ENCODE measurements at places on chromosomes 6 and 20. TPM values are rescaled to one million over a fixed set of nuclear protein-coding genes. Genes with fewer than 3 reads are reported as not detected.

Gene FOXC1
- polyA plus RNA-seq = 4.7 TPM

Gene SLC17A1
- 3.9 TPM for polyA plus RNA-seq

GRCh38 chr20:63791497-63792156 is 39.4 kb downstream of the ZBTB46 start:
- no peaks in the 10 kb centered on the region for H3K36me3 ChIP-seq
- H3K4me3 ChIP-seq = no peak overlapping the region
- no peaks in the 10 kb centered on the region for H3K27me3 ChIP-seq
- H3K4me1 ChIP-seq = peaks cover 25% of the 10 kb centered on the region
- peak; percentile 67 for DNase-seq

Gene TPBG
- polyA plus RNA-seq = 10.4 TPM

- no peaks in the 10 kb centered on the region for H3K36me3 ChIP-seq
- DNase-seq = no peak
- no peaks in the 10 kb centered on the region for H3K4me1 ChIP-seq
- H3K27me3 ChIP-seq = no peaks in the 10 kb centered on the region
- H3K27ac ChIP-seq = no peak overlapping the region
These were observed 64.8 kb upstream of the NRSN1 start for GRCh38 chr6:24060982-24061754.

DNA sequence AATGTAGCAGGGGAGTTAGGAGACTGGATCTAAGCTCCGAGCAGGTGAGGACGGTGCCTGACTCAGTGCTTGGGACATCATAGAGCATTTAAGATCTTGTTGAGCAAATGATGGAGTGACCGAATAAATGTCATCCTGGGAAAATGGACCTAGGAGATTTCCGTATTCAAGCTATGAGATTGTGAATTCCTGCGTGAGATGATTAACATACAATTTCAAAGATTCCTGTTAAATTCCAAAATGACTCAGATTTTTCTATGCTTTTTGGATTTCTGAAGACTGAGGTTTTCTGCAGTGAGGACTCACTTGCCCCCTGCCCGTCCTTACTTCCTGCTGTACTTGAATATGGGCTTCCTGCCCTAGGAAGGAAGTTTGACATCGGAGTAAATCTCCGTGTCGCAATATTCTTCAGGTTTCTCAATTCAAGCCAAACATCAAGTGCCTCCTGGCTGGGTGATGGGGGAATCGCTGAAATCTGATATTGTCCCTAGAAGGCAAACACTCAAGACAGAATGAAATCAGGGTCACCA is 5.2 kb downstream of the SYTL3 start:
- DNase-seq = no peak
- H3K4me1 ChIP-seq = no peaks in the 10 kb centered on the region
- H3K27me3 ChIP-seq = no peaks in the 10 kb centered on the region
- no peak overlapping the region for H3K27ac ChIP-seq
- no peaks in the 10 kb centered on the region for H3K36me3 ChIP-seq

DNA sequence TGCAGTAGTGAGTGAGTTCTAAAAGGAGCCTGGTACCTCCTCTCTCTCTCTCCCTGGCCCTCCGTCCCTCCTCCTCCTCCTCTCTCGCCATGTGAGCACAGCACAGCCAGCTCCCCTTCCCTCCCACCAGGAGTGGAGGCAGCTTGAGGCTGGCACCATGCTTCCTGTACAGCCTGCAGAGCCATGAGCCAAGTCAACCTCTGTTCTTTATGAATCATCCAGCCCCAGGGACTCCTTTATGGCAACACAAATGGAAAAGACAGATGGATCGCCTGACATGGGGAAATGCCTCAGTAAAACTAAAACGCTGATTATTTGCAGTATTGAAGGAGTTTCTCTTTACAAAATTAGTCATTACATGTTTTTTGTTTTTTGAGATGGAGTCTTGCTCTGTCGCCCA is 233.7 kb upstream of the ARID1B start:
- DNase-seq = no peak
- H3K4me3 ChIP-seq = no peak overlapping the region
- H3K27ac ChIP-seq = no peak overlapping the region
- no peaks in the 10 kb centered on the region for H3K4me1 ChIP-seq
- H3K27me3 ChIP-seq = no peaks in the 10 kb centered on the region

Gene HIVEP2
- 4.7 TPM for polyA plus RNA-seq

GRCh38 chr6:40555092-40555491 is 32.1 kb downstream of the LRFN2 start:
- H3K4me1 ChIP-seq = no peaks in the 10 kb centered on the region
- no peak for DNase-seq
- H3K36me3 ChIP-seq = no peaks in the 10 kb centered on the region
- H3K27me3 ChIP-seq = no peaks in the 10 kb centered on the region
- no peak overlapping the region for H3K4me3 ChIP-seq

- H3K27me3 ChIP-seq = no peaks in the 10 kb centered on the region
- H3K36me3 ChIP-seq = no peaks in the 10 kb centered on the region
- no peak overlapping the region for H3K27ac ChIP-seq
These were observed 912 bp downstream of the SNRNP48 start for GRCh38 chr6:7590918-7591302.

DNA sequence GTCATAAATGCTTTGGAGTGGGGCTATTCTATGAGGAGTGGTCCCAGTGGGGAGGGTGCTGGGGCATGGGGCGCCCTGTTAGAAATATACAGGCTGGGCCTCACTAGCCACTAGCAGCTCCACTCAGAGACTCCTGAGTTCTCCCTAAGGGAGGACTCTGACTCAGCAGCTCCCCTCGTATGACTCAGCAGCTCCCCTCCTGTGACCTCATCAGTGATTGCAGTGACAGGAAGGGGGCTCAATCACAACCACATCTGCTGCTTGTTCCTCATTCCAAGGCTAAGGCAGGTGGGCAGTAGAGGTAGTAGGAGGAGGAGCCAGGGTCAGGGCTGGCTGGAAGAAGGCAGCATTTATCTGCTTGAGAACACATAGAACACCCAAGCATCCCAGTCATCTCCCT is 73.7 kb downstream of the PRND start:
- H3K4me1 ChIP-seq = no peaks in the 10 kb centered on the region
- no peaks in the 10 kb centered on the region for H3K27me3 ChIP-seq
- H3K27ac ChIP-seq = no peak overlapping the region
- H3K36me3 ChIP-seq = no peaks in the 10 kb centered on the region

DNA sequence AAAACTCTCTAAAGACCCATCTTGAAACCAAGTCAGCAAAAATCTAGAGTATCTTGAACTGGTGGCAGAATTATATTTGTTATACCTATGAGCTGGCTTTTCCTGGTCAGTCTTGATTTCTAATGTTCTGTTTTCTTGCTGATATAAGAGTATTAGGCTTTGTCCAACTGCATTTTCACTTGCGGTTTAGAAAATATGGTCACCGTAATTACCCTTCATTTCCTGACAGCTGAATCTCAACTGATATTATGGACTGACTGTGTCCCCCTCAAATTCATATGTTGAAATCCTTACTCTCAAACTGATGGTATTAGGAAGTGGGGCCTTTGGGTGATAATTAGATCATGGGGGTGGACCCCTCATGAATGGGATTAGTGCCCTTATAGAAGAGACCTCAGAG is 72.1 kb downstream of the TXLNB start:
- no peak overlapping the region for H3K4me3 ChIP-seq
- H3K36me3 ChIP-seq = no peaks in the 10 kb centered on the region
- peak overlapping the region; percentile 21 for H3K27ac ChIP-seq
- DNase-seq = no peak

DNA sequence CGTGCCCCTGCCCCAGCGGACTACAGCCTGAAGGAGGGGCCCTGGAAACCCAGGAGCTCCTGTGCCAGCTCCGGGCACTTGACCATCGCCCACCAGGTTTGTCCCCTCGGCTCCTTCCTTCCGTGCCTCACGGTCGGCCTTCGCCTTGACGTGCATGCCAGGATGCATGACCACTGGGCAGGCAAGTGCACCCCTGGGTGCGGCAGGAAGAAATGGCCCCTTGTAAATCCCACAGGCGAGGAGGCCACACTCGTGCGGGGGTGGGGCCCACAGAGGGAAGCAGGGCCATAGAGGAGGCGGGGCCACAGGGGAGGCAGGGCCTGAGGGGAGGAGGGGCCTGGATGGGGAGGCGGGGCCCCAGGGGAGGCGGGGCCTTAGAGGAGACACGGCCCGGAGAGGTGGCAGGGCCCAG is 81.7 kb downstream of the YTHDF1 start:
- no peaks in the 10 kb centered on the region for H3K4me1 ChIP-seq
- no peaks in the 10 kb centered on the region for H3K27me3 ChIP-seq
- H3K4me3 ChIP-seq = no peak overlapping the region
- peak; percentile 59 for DNase-seq
- no peak overlapping the region for H3K27ac ChIP-seq
- H3K36me3 ChIP-seq = no peaks in the 10 kb centered on the region

DNA sequence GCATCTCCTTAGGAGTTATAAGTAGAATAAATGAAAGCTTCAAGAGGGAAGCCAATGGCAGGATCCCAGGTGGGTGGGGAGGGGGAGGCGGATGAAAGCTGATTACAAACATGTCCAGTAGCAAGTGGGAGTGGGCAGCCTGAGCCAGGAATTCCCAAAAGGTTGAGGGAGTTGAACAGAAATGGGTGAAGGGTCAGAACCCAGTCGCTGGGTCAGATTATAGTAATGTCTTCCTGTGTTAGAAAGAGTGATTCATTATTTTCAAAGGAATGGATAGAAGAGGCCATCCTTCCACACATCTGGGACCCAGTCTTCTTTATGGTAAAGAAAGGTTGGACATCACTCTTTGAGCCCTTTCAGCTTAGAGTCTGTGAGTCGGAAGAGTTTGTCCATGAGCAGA is 41.0 kb upstream of the FAM50B start:
- H3K27me3 ChIP-seq = no peaks in the 10 kb centered on the region
- H3K4me1 ChIP-seq = peaks cover 31% of the 10 kb centered on the region
- no peak overlapping the region for H3K4me3 ChIP-seq
- no peaks in the 10 kb centered on the region for H3K36me3 ChIP-seq

GRCh38 chr6:139295901-139296300 is 4.1 kb upstream of the TXLNB start:
- H3K27ac ChIP-seq = no peak overlapping the region
- H3K36me3 ChIP-seq = no peaks in the 10 kb centered on the region
- H3K27me3 ChIP-seq = no peaks in the 10 kb centered on the region
- peaks cover 9% of the 10 kb centered on the region for H3K4me1 ChIP-seq
- no peak overlapping the region for H3K4me3 ChIP-seq
- DNase-seq = no peak

Gene SLC32A1
- 0.96 TPM for polyA plus RNA-seq

- no peak overlapping the region for H3K27ac ChIP-seq
- no peaks in the 10 kb centered on the region for H3K27me3 ChIP-seq
- no peak overlapping the region for H3K4me3 ChIP-seq
- no peak for DNase-seq
- H3K4me1 ChIP-seq = peaks cover 6% of the 10 kb centered on the region
These were observed 112.8 kb upstream of the ARMC2 start for GRCh38 chr6:108735310-108736001.

GRCh38 chr6:4553387-4553786 is 222.8 kb upstream of the CDYL start:
- H3K27ac ChIP-seq = no peak overlapping the region
- no peak overlapping the region for H3K4me3 ChIP-seq
- H3K36me3 ChIP-seq = no peaks in the 10 kb centered on the region
- no peak for DNase-seq
- no peaks in the 10 kb centered on the region for H3K4me1 ChIP-seq

DNA sequence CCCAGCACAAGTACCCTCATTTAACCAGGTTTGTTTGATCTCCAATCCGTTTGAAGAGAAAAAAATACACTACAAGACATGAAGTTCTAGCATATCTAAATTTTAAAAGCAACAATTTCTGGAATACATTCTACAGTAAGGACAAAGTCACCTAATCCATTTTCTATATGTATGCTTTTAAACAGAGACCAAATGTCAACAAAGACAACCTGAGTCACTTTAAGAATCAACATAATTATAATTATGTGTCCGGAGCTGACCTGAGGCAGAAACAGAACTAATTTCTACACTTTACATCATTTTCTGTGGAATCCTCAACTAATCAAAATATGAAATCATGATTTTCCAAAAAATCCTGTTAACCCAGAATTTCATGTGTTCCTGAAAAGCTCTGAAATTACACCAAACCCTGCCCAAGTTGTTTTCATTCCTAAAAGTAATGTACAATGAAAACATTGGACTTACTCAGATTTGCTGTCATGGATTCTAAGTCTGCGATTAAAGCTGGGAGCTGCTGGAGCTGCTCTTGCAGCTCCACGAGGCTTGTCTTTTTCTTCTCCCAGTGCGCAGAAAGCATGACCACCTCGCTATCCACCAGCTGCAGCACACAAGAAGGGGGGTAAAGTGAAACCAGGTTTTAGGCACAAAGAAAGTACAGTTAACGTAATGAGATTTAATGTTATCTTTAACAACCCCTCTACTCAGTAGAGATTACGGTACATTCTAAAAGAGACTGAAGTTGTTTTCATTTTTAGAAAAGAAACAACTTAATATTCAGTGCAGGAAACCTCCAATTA is 35.8 kb downstream of the DTNBP1 start:
- H3K4me1 ChIP-seq = peaks cover 11% of the 10 kb centered on the region
- H3K27me3 ChIP-seq = no peaks in the 10 kb centered on the region
- H3K27ac ChIP-seq = no peak overlapping the region
- DNase-seq = no peak
- no peaks in the 10 kb centered on the region for H3K36me3 ChIP-seq
- no peak overlapping the region for H3K4me3 ChIP-seq

- no peak overlapping the region for H3K27ac ChIP-seq
- DNase-seq = no peak
These were observed 40.3 kb upstream of the PRND start for GRCh38 chr20:4681401-4681800.

DNA sequence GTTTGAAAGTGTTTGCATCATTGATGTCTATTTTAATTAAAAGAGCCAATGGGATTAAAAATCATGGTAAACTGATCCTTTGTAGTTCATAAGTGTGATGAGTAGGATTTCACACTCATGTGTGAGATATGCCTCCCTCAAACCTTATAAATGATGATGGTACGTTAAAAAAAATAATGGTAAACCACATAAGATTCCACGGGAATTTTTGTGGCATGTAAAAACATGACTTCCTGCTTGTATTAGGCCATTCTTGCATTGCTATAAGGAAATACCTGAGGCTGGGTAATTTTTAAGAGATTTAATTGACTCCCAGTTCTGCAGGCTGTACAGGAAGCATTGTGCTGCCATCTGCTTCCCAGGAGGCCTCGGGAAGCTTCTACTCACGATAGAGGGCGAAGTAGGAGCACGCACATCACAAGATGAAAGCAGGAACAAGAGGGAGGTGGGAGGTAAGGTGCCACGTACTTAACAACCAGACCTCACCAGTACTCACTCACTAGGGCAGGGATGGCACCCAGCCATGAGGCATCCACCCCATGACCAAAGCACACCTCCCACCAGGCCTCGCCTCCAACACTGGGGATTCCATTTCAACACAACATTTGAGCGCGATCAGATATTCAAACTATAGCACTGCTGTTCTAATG is 187.6 kb upstream of the QKI start:
- H3K27ac ChIP-seq = no peak overlapping the region
- no peak overlapping the region for H3K4me3 ChIP-seq
- H3K36me3 ChIP-seq = no peaks in the 10 kb centered on the region
- H3K27me3 ChIP-seq = no peaks in the 10 kb centered on the region

Gene BNIP5
- polyA plus RNA-seq = 0.96 TPM

Gene CLPSL1
- not detected for polyA plus RNA-seq

GRCh38 chr6:156851454-156851921 is 74.3 kb downstream of the ARID1B start:
- H3K36me3 ChIP-seq = no peaks in the 10 kb centered on the region
- H3K4me3 ChIP-seq = no peak overlapping the region
- peaks cover 17% of the 10 kb centered on the region for H3K4me1 ChIP-seq
- no peak for DNase-seq
- H3K27me3 ChIP-seq = no peaks in the 10 kb centered on the region
